Activated naive CD8-positive, alpha-beta T cell treated with anti-CD3 and anti-CD28 coated beads, Interleukin-2, amount 10 ng/mL, durations not matched to agents 7 days and 5 days (primary cell): ENCODE measurements at places on chromosomes 3 and 15.

GRCh38 chr3:119628816-119629445 is 31.2 kb downstream of the PLA1A start:
- no peak for DNase-seq

DNA sequence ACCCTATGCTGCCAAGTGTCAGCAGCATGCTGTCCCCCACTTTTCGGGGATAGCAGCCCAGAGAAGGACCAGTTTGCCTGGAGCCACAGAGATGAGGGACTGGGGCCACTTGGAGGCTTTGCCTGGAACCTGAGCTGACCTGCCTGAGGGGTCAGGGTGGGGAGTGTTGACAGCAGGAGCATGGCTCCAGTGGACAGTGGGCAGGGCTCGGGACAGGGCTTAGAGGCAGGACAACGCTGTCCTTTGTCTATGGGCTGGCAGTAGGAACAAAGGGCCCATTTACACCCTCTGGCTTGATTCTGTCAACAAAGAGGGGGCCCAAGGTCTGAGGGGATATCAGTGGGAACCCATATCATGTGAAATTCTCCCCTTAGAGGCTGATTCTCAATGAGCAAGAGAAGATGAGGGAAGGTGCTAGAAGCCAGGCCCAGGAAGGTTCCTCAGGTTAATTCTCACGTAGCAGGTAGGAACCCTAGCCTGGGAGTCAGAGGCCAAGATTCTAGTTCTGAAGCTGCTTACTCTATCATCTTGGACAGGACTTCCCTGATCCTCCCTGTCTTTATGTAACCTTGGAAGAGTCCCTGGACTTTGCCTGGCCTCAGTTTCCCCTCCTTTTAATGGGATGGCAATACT is 29.7 kb upstream of the HHATL start:
- no peak for DNase-seq

GRCh38 chr3:152271501-152272236 is 2.9 kb downstream of the MBNL1 start:
- DNase-seq, result no peak

DNA sequence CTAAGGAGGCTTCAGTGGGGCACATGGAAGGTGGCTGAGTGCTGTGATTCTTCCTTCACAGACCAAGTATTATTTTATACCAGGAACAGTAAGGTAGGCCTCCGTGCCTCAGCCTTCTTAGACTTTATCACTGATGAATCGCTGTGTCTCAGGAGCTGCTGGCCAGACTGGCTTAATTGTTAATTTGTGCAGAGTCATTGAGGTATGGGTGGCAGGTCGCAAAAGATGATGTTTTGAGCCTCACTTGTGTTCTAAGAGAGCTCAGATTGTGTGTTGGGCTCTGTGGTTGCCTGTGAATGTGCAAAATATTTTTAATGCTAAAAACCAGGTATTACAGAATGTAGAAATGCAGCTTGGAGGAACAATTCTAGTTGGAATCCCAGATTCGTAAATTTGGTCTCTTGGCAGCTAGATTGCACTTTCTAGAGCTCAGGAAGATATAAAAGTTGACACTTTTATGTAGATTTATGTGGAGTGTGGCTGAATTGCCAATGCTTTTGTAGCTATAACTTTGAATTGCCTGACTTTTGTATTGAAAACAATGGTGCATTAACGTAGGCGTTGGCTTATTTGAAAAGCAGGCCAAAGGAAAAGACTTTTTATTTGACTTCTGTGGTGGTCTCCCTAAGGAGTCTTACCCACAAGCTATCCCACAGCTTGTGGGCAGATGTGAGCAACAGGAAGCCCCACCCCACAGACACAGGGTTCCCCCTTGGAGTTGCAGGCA is 53.4 kb downstream of the LARS2 start:
- no peak for DNase-seq

DNA sequence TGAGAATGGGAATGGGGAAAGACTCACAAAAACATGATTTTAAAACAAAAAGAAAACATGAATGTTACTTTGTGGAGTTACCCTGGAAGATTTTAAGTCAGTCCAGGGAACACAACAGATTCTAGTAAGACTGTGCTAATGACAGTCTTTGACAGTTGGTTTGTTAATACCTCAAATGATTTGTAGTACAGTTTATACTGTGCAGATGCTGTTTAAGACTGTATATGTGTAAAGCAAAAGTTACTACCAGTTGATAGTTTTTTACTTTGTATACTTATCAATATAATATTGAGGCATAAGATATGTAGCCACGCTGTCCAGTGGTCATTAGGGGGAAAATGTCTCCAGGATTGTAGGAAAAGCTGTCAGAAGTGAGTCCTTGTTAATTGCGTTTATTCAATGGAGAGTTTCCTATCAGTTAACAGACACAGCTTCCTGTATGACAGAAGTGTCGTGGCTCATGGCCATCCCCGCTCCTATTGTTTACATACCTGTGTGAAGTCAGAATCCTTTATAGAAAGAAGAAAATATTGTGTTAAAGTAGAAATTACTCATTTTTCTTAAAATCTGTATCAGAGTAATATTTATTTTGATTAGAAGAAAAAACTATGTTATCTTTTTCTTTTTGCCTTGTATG is 36.0 kb downstream of the NKIRAS1 start:
- DNase-seq, result no peak

GRCh38 chr15:38304481-38304880 is 51.8 kb downstream of the SPRED1 start:
- no peak for DNase-seq

DNA sequence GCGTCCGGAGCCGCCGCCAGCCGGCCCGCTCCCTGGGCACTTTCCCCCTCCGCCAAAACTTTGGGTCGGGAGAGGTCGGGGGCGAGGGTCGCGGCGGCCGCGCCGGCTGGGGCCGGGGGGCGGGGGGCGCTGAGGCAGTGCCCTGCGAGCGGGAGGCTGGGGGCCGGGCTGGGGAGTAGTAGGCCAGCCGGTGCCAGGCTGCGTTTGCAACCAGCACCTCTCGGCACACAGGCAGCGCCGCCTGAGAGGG is 452 bp downstream of the BBX start:
- DNase-seq, result no peak

- no peak for DNase-seq
Observed at GRCh38 chr3:17625133-17625532, 117.3 kb downstream of the TBC1D5 start.
